ENCODE measurements at places on chromosomes 2 and 18.

- no peak for DNase-seq
These were observed 8.8 kb downstream of the SLC39A6 start for GRCh38 chr18:36120297-36120696.

DNA sequence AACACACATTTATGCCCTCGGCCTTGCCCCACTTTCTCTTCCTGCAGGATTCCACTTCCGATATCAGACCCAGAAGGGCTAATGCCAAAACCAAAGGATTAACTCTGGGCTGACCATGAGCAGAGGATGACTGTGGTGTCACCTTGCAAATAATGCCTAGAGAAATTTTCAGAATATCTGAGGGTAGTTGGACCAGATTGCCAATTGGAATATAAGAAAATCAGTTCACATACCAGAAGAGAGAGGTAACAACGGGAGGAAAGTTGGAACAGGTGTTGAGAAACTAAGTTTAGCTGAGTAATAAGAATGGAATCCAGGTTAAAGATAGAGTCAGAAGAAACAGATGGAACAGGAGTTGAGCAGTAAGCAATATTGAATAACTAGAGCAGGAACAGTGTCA lies 232.7 kb upstream of the UBE2E3 start:
- no peak for DNase-seq

GRCh38 chr2:189595417-189595816 lies 14.8 kb upstream of the SLC40A1 start:
- no peak for DNase-seq

DNA sequence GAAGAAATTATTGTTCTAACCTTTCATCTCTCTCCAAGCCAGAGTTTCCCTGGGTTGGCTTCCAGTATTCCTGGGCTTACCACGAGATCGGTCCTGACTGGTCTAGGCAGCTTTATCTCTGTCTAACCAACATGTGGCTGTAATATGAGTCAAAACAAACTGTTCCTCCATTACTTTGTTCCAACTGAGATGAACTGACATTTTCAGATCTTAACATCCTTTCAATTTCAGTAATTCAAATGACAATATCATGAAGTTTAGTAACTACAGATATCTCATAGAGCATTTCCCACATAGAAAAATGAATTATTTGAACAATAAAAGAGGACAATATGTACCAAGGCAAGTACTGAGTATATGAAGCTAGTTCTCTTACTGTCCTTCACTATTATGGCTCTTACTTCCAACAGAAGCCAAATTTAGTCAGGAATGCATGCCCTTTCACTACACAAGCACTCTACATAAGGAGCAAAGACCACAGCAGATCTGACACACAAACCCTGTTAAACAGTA lies 15.5 kb downstream of the SLC25A12 start:
- DNase-seq: no peak

GRCh38 chr2:204110338-204110741 lies 173.8 kb downstream of the ICOS start:
- DNase-seq: peak; percentile 35

- no peak for DNase-seq
These were observed 321.4 kb upstream of the ETAA1 start for GRCh38 chr2:67075530-67076238.

Data from activated CD4-positive, alpha-beta T cell treated with anti-CD3 and anti-CD28 coated beads, Interleukin-2, amount 50 U/mL, for 1 hour (primary cell).